GDM1 (cell line): ENCODE measurements at places on chromosomes 12 and 14.
A peak's percentile ranks its signal among the peaks of the same experiment; 100 is the strongest.

- DNase-seq = no peak
Observed at GRCh38 chr14:57845802-57846531, 19.9 kb downstream of the SLC35F4 start.

- DNase-seq = no peak
Observed at GRCh38 chr12:96396914-96397313, 3.3 kb downstream of the CDK17 start.

DNA sequence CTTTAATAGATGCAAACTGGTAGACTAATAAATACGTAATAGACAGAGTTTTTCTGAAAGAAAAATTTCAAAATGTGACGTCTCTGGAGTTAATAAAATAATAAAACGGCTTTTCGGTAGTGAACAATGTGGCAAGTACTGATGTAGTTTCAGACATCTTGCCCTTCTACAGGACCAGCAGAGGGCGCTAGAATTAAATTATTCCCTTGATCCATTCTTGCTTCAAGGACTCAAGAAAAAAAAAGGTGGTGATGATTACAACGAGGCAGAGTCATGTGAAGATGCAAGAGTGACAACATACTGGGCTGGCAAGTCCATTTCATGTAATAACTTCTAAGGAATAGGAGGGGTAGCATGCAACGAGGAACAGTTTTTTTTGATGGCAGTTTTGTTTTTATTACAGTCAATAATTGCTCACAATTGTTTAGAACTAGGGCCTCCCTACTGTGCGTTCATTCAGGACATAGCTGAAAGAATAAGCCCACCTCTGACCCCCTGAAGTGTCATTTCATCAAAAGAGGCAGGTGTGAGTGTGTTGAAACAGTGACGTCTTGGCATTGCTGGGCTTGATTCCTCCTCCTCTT, 101.0 kb upstream of the GZMB start:
- peak; percentile 6 for DNase-seq

GRCh38 chr14:69073429-69073828, 79.5 kb downstream of the DCAF5 start:
- no peak for DNase-seq

GRCh38 chr14:82951171-82951570, 1417.5 kb upstream of the SEL1L start:
- no peak for DNase-seq

DNA sequence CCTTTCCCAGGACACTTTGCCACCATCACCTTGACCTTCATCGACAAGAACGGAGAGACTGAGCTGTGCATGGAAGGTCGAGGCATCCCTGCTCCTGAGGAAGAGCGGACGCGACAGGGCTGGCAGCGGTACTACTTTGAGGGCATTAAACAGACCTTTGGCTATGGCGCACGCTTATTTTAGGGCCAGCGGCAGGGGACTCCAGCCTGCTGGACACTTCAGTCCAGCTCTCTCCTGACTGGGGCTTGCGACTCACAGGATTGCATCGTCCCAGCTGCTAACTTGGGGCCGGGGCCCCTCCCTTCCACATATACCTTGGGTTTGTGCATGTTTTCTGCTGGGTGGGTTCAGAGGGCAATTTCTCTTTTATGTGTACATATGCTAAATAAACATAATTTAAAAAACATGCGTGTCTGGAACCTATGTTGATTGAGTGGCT, 11.2 kb downstream of the AHSA1 start:
- no peak for DNase-seq

GRCh38 chr14:34075042-34075744, 124.3 kb upstream of the EGLN3 start:
- DNase-seq = peak; percentile 33

DNA sequence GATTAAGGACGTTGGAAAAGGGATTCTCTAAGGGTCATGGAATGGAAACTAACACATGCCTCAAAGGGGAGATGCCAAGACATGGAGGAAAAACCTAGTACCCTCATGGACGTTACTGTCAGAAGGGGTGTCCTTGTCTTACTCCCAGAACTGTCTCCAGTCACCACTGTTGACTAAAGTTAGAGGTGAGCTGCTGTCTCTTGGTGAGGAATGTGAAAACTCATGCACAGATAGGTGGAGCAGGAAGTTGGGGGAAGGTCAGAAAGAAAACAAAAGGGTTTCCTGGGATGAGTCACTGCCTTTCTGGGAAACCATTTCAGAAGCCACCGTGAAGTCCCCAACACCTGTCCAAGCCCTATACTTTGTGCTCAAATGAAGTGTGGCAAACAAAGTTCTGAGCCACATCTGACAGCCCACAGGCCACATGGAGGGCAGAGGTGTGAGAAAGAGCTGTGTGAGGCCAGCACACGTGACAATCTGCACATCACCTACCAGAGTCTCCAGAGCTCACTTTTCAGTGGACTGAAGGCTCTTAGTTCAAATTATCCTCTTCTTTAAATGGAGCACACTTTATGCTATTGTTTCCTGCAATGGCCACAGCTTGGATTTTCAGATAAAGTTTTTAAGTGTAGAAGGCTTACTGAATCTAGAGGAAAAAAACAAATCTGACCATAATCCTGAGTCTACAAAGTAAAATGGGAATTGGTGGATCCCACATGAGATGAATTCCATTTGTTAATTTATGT, 92.9 kb upstream of the EGLN3 start:
- DNase-seq = no peak

DNA sequence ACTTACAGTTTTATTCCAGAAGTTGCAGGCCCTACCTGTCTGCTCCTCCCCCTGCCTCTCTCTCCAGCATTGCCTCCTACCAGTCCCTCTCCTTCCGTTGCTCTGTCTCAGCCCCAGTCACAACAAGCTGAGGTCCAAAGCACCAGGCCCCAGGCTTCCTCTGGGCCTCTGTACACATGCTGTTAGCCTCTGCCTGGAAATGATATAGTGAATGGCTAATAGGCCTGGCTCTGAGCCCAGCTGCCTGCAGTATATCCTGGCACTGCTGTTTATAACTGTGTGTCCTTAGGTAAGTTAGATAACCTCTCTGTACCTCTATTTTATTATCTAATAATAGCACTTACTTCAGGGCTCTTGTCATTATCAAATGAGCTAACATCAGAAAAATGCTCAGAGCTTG, 114.9 kb upstream of the PWP1 start:
- DNase-seq = no peak

- no peak for DNase-seq
Observed at GRCh38 chr12:89417246-89417977, 65.1 kb upstream of the DUSP6 start.

DNA sequence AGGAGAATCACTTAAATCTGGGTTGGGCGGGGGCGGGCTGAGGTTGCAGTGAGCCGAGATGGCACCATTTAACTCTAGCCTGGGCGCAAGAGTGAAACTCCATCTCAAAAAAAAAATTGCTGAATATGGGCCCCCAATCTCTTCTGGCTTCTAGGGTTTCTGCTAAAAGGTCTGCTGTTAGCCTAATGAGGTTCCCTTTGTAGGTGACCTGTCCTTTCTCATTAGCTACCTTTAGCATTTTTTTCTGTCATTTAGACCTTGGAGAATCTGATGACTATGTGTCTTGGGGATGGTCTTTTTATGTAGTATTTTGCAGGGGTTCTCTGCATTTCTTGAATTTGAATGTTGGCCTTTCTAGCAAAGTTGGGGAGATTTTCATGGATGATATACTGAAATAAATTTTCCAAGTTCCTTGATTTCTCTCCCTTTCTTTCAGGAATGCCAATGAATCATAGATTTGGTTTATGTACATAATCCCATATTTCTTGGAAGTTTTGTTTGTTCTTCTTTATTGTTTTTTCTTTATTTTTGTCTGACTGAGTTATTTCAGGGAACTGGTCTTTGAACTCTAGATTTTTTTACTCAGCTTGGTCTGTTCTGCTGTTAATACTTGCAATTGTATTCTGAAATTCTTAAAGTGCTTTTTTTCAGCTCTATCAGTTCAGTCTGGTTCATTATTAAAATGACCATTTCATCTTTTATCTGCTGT, 181.5 kb downstream of the TTC6 start:
- no peak for DNase-seq

- DNase-seq = no peak
Observed at GRCh38 chr14:102540315-102541028, 30.9 kb upstream of the ANKRD9 start.

DNA sequence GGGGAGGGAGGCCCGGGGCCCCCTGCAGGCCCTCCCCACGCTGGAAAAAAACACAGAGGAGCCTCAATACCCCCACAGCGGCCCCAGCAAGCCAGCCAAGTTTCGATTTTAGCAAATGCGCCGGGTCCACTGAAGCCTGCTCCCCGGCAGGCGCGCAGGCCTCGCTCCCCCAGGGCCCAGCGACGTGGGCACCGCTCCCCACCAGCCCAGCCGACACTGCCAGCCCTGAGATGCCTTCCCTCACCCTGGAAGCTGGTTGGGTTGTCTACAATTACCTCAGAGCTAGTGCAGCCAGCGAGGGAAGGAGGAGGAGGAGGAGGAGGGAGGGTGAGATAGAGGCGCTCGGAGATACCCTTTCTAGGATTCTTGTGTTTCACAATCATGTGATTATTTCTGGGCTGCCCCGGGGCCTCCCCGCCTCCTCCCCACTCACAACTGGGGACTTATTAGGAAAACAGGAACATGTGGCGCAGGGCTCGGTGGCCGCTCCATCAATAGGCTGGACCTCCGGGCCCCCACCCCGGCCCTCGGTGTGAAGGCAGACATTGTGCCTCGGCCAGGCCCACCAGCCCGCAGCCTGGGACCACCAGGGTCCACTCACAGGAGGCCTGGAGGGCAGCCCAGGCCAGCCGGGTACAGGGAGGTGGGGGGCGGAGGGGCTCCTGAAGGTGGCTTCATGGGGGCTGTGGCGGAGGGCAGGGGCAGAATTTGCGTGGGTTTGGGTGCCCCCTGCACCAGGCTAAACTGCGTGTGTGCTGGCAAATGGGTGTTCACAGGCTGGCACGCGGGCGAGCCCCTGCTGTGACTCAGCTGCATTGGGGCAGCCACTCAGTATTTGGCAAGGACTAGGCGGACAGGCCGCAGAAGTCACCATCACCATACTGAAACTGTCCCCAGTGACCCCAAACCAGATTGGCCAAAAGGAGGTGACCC, 109.9 kb downstream of the NCOR2 start:
- peak; percentile 23 for DNase-seq

- DNase-seq = no peak
Observed at GRCh38 chr12:99977550-99977949, 7.2 kb downstream of the ANKS1B start.

GRCh38 chr14:45290547-45290946, 37.5 kb upstream of the MIS18BP1 start:
- DNase-seq = no peak
